Activated CD4-positive, alpha-beta memory T cell treated with anti-CD3 and anti-CD28 coated beads for 36 hours (primary cell): ENCODE measurements at places on chromosomes 7 and 10. TPM values are rescaled to one million over a fixed set of nuclear protein-coding genes. Genes with fewer than 3 reads are reported as not detected.

The SPDYE16 gene
- total RNA-seq, result 0.19 TPM

The EEF1AKMT2 gene
- 33.1 TPM for total RNA-seq

The STRIP2 gene
- 62.0 TPM for total RNA-seq

The GDF10 gene
- total RNA-seq, result 0.50 TPM

The EPHA1 gene
- 2.9 TPM for total RNA-seq

The ADIRF gene
- total RNA-seq, result not detected

The IGFBP1 gene
- not detected for total RNA-seq

The UPF2 gene
- 29.5 TPM for total RNA-seq

DNA sequence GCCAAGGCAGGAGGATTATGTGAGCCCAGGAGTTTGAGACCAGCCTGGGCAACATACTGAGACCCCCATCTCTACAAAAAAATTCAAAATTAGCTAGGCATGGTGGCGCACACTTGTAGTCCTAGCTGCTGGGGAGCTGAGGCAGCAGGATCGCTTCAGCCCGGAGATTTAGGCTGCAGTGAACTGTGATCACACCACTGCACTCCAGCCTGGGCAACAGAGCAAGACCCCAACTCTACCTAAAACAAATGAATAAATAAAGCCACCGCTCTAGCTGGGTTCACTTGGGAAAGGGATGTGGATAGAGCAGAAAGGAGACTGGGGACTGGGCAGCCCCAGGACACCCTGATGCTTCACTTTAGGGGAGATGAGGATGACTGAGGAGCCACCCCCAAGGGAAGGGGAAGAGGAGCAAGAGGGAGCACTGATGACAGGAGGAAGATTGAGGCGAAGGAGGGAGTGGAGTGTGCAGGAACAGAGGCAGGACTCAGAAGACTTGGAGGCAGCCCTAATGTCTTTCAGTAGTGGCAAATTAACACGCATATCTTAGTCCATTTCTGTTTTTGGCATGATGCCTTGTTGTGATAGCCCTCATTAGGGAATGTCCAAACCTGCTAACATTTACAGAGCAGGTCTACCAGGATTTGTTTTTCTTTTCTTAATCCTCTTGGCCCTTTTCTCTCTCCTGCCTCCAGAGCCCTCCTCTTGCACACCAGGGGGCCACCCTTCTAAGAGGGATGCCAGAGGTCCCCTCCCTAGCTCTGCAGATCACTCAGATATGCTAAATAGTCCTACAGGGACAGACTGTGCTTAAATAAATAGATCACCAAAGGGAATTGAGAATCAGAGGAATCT is 88.3 kb downstream of the C10orf105 start:
- H3K27ac ChIP-seq, result no peak overlapping the region
- no peak overlapping the region for H3K4me3 ChIP-seq
- H3K36me3 ChIP-seq, result no peaks in the 10 kb centered on the region
- DNase-seq, result no peak
- no peaks in the 10 kb centered on the region for H3K27me3 ChIP-seq

DNA sequence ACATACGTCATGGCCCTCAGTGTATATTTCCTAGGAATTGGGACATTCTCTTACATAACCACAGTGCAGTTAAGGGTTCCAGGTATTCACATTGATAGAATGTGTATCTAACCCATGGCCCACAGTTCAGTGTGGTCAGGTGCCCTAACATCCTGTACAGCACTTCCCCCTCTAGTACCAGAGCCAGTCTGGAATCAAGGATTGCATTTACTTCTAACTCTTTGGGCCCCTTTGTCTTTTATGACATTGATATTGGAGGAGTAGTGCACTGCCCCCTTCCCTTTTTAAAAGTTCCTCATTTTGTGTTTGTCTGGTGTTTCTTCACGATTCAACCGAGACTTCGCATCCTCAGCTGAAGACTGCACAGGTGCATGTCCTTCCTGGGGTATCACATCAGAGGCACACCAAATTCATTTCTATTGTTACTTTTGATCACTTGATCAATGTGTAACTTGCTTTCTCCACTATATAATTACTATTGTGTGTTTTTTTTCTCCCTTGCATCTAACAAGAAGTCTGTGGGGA is 22.4 kb upstream of the NPFFR1 start:
- H3K4me1 ChIP-seq, result no peaks in the 10 kb centered on the region
- no peak overlapping the region for H3K4me3 ChIP-seq
- no peak overlapping the region for H3K27ac ChIP-seq
- H3K36me3 ChIP-seq, result no peaks in the 10 kb centered on the region

DNA sequence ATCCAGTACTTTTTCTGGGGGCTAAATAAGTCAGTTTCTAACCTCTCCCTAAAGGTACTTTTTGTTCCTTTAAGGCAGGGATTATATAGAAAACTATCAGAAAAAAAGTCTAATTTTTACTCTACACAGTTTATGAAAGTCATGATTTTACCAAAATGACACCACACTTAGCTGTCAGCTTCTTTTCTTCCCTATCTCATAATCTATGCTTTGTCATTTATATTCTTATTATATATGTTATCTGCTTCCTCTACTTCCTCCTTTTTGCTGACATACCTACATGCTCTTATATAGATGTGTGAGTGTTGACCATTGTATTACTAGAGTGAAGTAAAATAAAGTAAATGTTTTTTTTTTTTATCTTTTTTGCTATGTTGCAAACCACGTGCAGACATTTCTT is 203.9 kb upstream of the CHRM2 start:
- no peak overlapping the region for H3K27ac ChIP-seq
- no peaks in the 10 kb centered on the region for H3K36me3 ChIP-seq
- no peak for DNase-seq

DNA sequence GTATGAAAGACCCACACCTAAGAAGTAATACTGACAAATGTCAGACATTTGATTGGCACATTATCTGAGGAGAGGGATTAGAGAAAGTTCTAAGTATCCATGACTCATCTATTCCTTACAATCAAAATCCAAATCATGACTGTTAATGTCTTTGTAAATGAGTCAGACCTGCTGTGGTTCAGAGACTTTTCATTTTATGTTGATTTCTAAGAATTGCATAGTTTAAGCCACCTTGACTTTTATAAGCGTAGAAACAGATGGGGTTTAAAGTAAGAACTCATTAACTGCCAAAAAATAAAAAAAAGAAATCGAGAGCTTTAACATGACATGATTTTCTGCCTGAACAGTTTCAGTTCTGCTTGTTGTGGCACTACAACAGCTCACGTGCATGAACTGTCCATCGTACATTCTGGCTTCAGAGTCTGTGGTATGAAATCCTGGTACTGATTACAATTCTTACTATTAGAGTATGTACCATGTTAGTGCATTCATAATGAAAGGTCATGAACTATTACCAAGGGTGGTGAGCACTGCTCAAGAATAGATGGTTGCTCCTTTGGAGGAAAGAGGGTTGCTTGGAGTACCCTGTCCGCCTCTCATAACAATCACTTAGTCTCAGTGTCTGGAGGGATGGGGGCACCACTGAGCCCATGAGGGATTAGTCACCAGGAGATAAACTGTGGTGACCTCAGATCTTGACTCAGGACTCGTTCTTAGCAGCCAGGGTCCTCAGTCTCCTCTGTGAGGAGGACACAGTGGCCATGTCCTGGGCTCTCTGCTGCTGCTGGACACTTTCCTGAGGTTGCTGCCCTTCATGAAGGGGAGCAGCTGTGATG is 42.2 kb downstream of the ACSM6 start:
- peak overlapping the region; percentile 88 for H3K27ac ChIP-seq
- peaks cover 27% of the 10 kb centered on the region for H3K4me1 ChIP-seq
- H3K27me3 ChIP-seq, result peaks cover 12% of the 10 kb centered on the region
- H3K36me3 ChIP-seq, result peaks cover 2% of the 10 kb centered on the region
- DNase-seq, result peak; percentile 38

DNA sequence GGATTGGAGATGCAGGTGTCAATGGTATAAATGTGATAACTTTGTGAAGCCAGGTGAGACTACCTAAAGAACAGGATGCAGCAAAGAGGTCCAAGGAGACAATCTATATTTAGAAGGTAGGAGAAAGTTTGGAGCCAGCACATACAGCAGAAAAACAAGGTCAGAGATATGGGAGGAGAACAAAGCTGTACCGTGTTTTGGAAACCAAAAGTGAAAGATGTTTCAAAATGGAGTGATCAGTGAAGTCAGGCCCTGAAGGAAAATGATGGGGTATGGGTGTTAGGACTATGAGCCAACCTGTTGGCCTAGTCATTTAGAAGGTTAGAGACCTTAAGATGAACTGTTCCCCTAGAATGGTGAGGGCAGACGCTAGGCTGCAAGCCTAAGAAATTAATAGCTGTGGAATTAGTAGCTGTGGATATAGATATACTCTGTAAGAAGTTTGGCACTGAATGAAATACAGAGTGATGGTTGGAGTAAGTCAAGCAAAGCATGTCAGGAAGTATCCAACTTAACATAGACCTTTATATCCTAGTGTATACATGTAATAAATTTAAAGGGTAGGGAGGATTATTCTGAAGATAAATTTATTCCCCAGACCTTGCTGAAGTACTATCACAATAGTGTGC is 149.8 kb upstream of the WNT16 start:
- H3K27me3 ChIP-seq, result peaks cover 7% of the 10 kb centered on the region
- H3K27ac ChIP-seq, result no peak overlapping the region
- H3K4me3 ChIP-seq, result no peak overlapping the region
- H3K4me1 ChIP-seq, result peaks cover 6% of the 10 kb centered on the region
- no peak for DNase-seq
- H3K36me3 ChIP-seq, result no peaks in the 10 kb centered on the region

DNA sequence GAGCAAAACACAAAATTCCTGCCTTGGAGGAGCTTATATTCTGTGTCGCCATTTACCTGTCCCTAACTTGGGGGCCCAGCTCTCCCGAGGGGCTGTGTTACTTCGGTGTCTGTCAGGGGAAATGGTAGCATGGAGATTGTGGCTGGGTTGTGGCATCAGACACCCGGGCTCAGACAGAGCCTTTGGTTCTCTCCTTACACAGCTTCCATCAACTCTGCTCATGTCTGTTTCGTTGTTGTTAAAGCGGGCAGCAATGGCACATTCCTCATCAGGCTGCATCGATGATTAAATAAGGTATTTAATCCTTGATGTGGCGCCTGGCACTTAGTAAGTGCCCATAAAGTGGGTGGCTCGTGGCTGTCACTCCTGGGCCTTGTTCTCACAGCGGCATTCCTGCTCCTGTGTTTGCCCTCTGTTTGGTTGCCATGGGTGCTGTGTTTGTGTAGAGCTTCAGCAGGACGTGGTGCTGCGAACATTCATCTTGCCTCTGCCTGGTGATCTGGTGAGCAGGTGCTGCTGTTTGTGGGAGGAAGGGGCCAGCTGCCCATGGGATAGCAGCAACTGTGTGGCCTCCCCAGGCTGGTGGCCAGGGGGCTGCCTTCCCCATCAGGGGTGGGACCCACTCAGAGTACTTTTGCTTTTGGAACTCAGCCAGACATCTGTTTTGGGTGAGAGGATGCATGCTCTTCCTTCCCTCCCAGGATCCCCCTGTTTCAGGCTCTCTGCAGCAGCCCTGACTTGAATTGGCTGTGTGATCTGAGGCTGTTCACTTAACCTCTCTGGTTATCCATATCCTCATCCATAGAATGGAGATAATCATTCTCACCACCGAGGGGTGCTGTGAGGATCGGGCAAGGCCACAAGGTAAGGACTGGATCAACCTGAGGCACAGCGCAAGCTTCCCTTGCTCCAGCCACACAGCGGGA is 207.2 kb upstream of the SVIL start:
- no peaks in the 10 kb centered on the region for H3K36me3 ChIP-seq
- H3K27me3 ChIP-seq, result peaks cover 6% of the 10 kb centered on the region

DNA sequence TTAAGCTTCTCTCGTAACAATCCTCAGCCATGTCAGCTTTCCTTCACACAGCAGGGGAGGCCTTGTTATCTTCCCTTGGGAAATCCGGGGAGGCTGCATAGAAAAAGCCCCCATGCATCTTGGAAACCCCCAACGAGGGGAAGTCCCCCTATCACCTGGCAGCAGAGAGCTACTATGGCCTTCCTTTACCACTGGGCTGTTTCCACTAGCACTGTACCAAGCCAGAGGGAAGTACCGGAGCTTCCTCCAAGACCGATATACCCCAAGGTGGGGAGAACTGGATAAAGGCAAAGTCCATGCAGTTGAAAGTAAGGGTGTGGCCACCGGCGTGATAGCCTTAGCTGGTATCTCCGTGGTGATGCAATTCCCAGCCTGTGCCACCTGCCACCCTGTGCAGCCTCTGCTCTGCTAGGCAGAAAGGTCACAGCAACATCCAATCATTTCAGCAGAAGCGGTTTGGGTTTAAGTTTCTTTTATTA is 4.4 kb upstream of the CLIP2 start:
- H3K36me3 ChIP-seq, result no peaks in the 10 kb centered on the region
- H3K27me3 ChIP-seq, result peaks cover 13% of the 10 kb centered on the region
- H3K4me1 ChIP-seq, result peaks cover 15% of the 10 kb centered on the region
- no peak overlapping the region for H3K4me3 ChIP-seq
- H3K27ac ChIP-seq, result no peak overlapping the region
- DNase-seq, result no peak

- no peaks in the 10 kb centered on the region for H3K27me3 ChIP-seq
- no peak overlapping the region for H3K27ac ChIP-seq
- H3K36me3 ChIP-seq, result no peaks in the 10 kb centered on the region
Observed at GRCh38 chr7:158395780-158396278, 191.8 kb downstream of the PTPRN2 start.

- H3K4me1 ChIP-seq, result peaks cover 33% of the 10 kb centered on the region
- peaks cover 9% of the 10 kb centered on the region for H3K36me3 ChIP-seq
- peak overlapping the region; percentile 98 for H3K4me3 ChIP-seq
- DNase-seq, result no peak
Observed at GRCh38 chr7:96707901-96708774, 1.5 kb downstream of the SEM1 start.

GRCh38 chr7:132492823-132493445 is 83.3 kb downstream of the PLXNA4 start:
- DNase-seq, result no peak
- H3K27ac ChIP-seq, result no peak overlapping the region
- H3K27me3 ChIP-seq, result no peaks in the 10 kb centered on the region

GRCh38 chr7:151758622-151759540 is 118.0 kb downstream of the PRKAG2 start:
- H3K27me3 ChIP-seq, result no peaks in the 10 kb centered on the region
- H3K36me3 ChIP-seq, result no peaks in the 10 kb centered on the region
- H3K4me3 ChIP-seq, result no peak overlapping the region
- no peak overlapping the region for H3K27ac ChIP-seq
- no peak for DNase-seq

DNA sequence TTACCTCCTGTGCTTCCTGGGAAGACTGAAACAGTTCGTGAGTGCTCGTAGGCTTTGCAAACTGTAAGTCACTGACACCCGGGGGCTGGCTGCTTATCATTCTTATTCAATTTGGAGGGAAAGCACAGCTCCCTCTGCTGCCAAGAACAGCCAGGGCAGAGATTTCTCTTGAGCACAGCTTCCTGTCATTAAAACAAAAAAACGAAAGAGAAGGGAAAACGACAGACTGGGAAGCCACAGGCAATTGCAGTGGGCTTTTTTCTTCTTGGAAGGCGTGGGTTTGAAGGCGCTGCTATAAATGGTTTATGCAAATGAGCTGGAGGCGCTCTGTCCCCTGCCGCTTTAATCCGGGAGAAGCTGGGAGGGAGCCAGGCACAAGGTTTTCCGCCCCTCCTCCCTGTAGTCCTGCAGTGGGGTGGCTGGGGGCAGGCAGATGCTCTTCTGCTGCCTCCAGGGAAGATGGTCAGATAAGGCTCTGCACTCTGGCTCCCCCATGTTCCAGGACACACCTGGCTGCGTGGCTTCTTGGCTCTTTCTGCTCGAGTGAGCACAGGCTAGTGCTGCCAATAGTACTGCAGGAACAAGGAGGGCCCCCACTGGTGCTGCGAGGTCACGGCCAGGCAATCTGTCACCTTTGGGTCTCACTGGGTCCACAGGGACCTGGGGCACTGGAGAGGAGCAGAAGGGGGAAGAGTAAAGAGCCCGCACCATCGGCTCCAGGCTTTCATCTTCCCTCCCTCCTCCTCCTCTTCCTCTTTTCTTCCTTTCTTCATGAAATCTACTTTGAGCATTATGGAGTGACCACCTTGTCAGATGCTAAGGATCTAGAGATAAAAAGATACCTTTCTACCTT is 49.5 kb downstream of the NEURL1 start:
- H3K4me3 ChIP-seq, result peak overlapping the region; percentile 51
- H3K4me1 ChIP-seq, result peaks cover 12% of the 10 kb centered on the region
- H3K27ac ChIP-seq, result peak overlapping the region; percentile 50
